ENCODE measurements at places on chromosomes 7 and 10.

- peaks cover 25% of the 10 kb centered on the region for H3K36me3 ChIP-seq
- DNase-seq: no peak
- H3K27ac ChIP-seq: no peak overlapping the region
These were observed 3.2 kb upstream of the RSU1 start for GRCh38 chr10:16820421-16820820.

GRCh38 chr7:93232673-93233018, 480 bp downstream of the VPS50 start:
- peak; percentile 3 for DNase-seq
- no peaks in the 10 kb centered on the region for H3K27me3 ChIP-seq
- H3K4me1 ChIP-seq: no peaks in the 10 kb centered on the region
- peak overlapping the region; percentile 93 for H3K4me3 ChIP-seq
- H3K36me3 ChIP-seq: peaks cover 15% of the 10 kb centered on the region
- peak overlapping the region; percentile 94 for H3K27ac ChIP-seq

- H3K4me1 ChIP-seq: no peaks in the 10 kb centered on the region
- H3K27ac ChIP-seq: no peak overlapping the region
- H3K27me3 ChIP-seq: no peaks in the 10 kb centered on the region
- DNase-seq: no peak
- no peaks in the 10 kb centered on the region for H3K36me3 ChIP-seq
- H3K4me3 ChIP-seq: no peak overlapping the region
These were observed 22.4 kb downstream of the DNAJC1 start for GRCh38 chr10:21981118-21981517.

DNA sequence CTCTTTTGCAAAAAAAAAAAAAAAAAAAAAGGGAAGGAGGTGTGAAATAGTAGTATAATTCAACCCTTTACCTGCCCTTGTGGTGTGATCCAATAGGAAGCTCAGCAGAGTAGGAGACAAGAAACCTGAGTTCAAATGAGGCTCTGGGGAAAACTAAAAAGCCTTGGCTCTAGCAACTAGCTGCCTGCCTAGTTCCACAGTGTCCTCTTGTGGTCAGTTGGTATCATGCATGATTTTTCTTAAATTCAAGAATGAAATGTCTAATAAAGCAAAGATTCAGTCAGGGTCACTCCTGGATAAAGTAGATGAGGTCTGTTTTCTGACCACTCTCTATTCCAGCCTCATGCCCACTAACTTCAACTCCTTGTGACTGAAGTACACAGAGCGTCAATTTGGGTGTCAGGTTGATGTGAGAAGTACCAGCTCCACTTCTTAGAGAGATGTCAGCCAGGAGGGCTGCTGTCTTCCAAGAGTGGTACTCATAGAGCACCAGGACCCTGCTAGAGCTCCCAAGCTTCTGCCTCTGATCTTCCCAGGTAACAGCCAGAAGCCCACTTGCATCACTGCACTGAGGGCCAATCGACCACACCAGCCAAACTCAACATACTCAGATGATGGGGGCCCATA, 10.5 kb downstream of the LSM5 start:
- peak; percentile 52 for DNase-seq
- no peak overlapping the region for H3K27ac ChIP-seq
- H3K27me3 ChIP-seq: peaks cover 43% of the 10 kb centered on the region
- no peak overlapping the region for H3K4me3 ChIP-seq
- no peaks in the 10 kb centered on the region for H3K36me3 ChIP-seq

DNA sequence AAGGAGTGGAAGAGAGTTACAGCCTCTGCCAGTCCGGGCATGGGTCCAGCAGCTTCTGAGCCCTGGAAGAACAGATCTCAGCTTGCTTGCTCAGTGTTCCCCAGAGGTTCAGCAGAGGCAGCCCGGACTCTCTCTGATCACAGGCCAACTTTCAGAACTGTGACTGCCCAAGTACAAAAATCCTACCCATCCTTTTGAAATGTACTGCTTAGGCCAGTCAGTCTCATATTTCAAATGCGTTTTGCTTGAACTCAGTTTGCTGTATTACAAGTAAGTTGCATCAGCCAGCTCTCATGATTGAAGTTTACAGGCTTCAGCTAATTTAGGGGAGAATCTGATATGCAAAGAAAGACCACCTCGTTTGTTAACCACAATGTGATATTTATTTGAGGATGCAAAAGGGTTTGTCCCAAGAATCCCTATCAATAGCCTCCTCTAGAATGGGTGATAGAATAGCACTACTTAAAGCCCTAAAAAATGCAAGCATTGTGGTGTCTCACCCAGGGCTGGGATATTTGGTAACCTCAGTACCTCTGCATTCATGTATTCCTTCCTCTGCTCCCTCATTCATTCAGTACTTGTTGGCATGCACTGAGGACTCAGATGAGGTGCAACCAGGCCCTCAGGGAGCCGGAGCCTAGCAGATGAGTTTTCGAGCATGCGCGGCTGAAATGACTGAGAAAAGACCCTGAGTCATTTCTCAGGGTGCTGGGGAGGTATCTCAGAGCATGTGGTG, 7.0 kb downstream of the AIMP2 start:
- no peak overlapping the region for H3K4me3 ChIP-seq
- peak overlapping the region; percentile 67 for H3K27ac ChIP-seq

DNA sequence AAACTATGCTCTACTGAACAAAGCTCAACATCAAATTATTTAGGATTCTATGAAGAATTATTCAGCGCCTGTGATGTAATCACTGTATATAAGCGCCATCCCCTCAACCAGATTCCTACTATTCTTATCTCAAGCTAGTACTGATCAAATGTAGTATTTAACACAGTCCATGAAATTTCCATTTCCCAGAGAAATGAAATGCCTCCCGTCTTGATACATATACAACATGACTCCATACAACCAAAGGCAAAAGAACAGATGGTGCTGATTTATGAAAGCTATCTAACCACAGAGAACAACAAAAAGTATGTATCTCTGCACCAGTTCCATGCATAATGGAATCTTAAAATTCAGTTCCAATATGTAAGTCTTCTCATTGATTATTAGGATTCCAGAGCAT, 406.1 kb downstream of the PARD3 start:
- no peak for DNase-seq
- H3K4me3 ChIP-seq: no peak overlapping the region
- peak overlapping the region; percentile 3 for H3K27ac ChIP-seq
- H3K4me1 ChIP-seq: peaks cover 67% of the 10 kb centered on the region
- peaks cover 3% of the 10 kb centered on the region for H3K36me3 ChIP-seq

DNA sequence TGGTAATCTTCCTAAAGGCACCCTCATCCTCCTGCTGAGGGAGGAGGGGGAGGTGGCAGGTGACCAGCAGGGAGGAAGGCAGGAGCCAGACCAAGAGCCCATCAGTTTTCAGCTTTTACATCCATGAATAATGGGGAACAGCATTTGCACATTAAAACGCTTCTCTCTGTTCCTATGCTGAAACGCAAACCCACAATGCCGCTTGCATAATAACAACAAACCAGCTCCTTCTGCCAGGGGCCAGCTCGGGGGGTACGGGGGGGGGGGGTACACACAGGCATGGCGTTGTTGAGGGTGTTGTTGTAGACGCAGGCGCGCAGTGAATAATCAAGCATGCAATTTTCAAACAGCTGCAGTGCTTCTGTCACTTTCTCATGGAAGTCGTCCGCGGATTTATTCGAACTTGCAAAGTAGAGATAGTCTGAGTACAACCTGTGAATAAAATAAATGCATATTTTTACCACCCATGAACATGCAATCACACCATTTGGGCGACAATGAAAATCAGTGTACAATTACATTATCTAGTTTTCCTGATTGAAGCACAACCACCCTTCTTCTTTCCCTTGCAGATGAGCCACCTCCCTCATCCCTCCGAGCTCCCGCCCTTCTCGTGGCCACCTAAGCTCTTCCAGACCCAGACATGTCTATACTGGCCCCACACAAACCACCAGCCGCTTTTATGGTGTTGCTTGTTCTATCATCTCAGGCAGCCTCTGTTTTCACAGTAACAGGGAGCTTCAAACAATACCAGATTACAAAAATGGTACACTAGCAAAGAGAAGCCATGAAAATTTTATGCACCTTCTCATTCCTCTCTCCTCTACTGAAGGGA, 72.2 kb downstream of the CHST15 start:
- H3K27ac ChIP-seq: no peak overlapping the region
- no peaks in the 10 kb centered on the region for H3K4me1 ChIP-seq
- H3K4me3 ChIP-seq: no peak overlapping the region
- DNase-seq: no peak

GRCh38 chr7:696812-697551, 29.5 kb upstream of the DNAAF5 start:
- H3K4me3 ChIP-seq: no peak overlapping the region
- no peaks in the 10 kb centered on the region for H3K4me1 ChIP-seq
- peaks cover 4% of the 10 kb centered on the region for H3K36me3 ChIP-seq
- DNase-seq: no peak
- no peak overlapping the region for H3K27ac ChIP-seq

DNA sequence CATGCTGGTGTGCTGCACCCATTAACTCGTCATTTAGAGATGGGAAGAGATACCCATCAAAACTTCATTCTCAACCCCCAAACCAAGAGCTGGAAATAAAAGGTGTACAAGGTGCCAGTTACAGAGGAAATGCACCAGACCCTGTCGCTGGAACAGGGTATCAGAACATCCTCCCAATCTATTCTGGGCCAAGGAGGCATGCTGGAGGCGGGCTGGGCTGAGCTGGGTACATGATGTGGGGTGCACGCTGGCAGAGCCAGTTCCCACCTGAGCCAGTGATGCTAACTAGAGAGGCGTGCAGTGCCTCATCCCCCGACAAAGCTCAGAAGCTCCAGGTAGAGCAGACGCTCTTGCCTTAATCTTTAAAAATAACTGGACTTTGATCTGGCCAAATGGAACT, 70.1 kb downstream of the NPSR1 start:
- H3K27me3 ChIP-seq: no peaks in the 10 kb centered on the region
- no peak overlapping the region for H3K27ac ChIP-seq
- DNase-seq: no peak
- no peaks in the 10 kb centered on the region for H3K36me3 ChIP-seq
- no peaks in the 10 kb centered on the region for H3K4me1 ChIP-seq
- H3K4me3 ChIP-seq: no peak overlapping the region

DNA sequence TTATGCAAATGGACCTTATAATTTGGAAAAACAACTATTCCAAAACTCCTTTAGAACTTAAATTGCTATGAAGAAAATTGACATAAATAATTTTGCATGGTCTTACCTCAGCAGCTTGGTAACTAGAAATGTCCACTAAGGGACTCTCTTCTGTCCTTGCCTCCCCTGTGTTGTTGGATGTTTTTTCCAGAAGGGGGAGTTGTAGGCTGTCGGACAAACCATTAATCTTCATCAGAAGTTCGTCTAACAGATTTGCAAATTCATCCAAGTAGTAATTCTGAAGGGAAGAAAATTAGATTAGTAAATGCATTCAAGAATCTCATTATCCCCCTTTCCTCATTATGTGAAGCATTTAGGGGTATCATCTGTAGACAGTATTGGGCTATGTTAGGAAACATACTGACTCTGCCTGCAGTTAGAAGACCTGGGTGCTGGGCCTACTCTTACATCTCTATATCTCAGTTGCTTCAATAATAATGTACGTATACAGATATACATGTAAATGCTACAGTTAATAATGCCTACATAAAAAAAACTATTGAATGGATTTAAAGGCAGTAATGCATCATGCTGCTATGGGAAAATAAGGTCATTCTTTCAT, 155.6 kb downstream of the PKD1L1 start:
- H3K36me3 ChIP-seq: peaks cover 9% of the 10 kb centered on the region
- no peak for DNase-seq
- H3K27ac ChIP-seq: no peak overlapping the region
- H3K4me3 ChIP-seq: no peak overlapping the region
- peaks cover 28% of the 10 kb centered on the region for H3K4me1 ChIP-seq

DNA sequence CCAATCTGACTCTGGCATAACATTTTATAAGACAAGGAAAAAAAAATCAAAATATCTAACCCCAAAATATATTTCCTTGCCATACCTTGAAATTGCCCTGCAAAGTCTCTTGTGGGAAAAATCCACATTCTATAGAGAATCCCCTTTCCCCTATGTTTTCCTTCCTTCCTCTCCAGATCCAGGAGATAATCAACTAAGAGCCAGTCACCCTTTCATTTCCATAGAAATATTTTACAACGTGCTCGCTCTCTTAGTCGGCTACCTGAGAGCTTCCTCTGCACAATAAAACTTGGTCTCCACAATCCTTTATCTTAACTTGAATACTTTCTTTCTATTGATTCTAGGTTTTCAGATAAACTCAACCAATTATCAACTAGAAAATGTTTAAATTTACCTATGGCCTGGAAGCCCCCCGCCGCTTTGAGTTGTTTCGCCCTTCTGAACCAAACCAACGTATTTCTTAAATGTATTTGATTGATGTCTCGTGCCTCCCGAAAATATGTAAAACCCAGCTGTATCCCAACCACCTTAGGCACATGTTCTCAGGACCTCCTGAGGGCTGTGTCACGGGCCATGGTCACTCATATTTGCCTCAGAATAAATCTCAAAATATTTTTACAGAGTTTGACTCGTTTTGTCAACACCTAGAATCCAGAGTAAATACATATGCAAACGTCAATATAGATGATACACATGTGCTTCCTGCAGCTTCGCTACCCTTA, 869 bp downstream of the PSAP start:
- peaks cover 34% of the 10 kb centered on the region for H3K36me3 ChIP-seq
- H3K27me3 ChIP-seq: no peaks in the 10 kb centered on the region
- DNase-seq: no peak
- peak overlapping the region; percentile 90 for H3K4me3 ChIP-seq
- peaks cover 47% of the 10 kb centered on the region for H3K4me1 ChIP-seq

DNA sequence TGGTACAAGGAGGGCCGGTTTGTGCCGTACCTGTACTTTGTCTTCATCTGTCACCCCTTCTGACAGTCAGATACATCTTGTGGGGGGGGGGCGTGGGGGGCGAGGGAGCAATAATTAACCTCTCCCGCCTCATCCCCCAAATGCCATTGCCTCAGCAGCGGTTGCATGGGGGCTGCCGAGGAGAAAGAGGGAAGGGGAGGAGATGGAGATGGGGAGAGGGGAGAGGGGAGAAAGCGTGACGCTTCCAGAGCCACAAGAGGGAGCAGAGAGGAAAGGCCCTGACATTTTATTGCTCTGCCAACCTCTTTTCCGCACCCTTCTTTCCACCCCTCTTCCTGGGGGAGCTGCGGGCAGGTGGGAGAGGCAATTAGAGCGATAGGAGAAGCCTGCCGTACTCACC, 11.8 kb downstream of the KAZALD1 start:
- no peak for DNase-seq
- H3K27ac ChIP-seq: no peak overlapping the region
- no peak overlapping the region for H3K4me3 ChIP-seq

DNA sequence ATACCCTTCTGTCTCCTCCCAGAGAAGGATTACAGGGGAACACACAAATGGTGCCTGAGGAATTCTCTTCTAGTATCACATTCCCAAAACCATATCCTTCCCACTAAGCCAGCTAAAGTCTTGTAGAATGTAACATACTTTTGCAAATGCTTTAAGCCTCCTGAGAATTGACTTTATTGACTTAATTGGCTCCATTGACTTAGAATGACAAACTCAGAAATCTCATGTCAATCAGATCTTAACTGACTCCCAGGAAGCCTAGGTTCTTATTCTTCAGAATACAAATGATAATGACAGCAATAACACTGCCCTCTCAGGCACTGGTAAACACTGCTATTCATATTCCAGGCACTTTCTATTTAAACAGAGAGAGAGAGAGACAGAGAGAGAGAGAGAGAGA, 356.9 kb upstream of the PRKCQ start:
- no peaks in the 10 kb centered on the region for H3K4me1 ChIP-seq
- H3K27me3 ChIP-seq: peaks cover 64% of the 10 kb centered on the region
- H3K36me3 ChIP-seq: no peaks in the 10 kb centered on the region

Data from Calu3 (cell line).